ENCODE measurements at places on chromosomes 7 and 10.

GRCh38 chr10:113691381-113691780 lies 11.7 kb downstream of the CASP7 start:
- DNase-seq, result no peak

GRCh38 chr10:3323865-3324498 lies 151.4 kb upstream of the PITRM1 start:
- DNase-seq, result no peak

DNA sequence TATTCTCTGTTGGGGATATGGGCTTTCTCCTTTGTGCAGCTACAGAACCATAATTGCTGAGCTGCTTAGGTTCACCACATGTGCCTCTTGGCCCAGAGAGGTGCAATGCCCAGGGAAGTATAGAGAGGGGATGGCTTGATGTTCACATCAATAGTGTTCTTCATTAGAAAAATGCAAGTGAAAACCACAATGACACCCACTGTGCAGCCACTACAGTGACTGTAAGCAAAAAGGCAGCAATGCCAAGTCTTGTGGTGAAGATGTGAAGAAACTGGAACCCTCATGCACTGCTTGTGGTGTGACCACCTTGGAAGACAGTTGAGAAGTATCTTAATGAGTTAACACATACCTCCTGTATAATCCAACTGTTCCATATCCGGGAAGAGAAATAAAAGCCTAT lies 318.9 kb upstream of the ZMIZ1 start:
- no peak for DNase-seq

- no peak for DNase-seq
These were observed 39.5 kb upstream of the DPYSL4 start for GRCh38 chr10:132146941-132147915.

DNA sequence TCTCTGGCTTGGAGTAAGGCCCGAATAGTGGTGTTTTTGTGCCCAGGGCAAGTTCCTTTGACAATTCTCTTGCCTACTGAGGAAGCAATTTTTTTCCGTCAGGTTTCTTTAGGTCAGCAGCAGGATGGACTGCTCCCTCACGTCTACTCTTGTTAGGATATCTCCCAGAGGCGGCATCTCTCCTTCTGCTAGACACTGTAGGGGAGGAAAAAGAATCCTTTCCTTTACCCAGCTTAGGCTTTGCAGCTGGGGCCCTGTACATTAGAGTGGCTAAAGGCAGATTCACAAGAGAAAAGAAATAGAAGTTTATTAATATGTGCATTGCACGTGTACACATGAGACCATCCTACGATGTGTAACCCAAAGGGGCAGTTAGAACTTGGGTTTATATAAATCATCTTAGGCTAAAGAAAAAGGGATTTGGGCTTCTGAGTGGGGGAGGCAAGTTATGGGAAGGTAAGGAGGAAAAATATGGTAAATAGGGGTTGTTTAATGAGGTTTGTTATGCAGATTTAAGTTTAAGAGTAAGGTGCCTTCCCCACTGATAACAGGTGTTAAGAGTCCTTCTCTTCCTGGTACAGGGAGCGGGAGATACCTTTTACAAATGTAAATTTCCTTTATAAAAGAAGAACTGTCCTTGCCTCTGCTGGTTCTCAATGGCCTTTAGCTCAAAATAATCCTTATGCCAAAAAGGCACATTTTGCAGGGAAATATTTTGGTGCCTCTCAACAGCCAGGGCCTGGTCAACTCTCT lies 156.4 kb downstream of the AOAH start:
- no peak for DNase-seq

- no peak for DNase-seq
These were observed 197.3 kb upstream of the PPP2R2D start for GRCh38 chr10:131703541-131703940.

DNA sequence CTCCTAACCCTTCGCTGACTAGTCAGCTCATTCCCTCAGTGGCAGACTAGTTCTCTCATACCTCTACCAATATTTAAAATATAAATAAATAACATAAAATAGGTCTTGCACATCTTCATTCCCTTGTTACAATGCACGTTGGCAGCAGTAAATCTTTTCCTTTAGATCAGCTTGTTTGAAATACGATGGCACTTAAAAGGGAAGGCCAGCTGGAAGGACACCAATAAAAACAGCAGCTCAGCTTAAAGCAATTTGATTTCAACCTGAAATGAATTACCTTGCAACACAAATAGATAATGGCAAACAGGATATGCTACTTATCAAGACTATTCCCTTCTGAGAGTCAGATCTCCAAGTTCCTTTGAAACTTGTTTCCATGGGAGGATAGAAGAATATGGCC lies 321.8 kb downstream of the GFRA1 start:
- DNase-seq, result no peak

- no peak for DNase-seq
These were observed 3.2 kb downstream of the IDI2 start for GRCh38 chr10:1022413-1022812.

GRCh38 chr10:16348891-16349290 lies 87.9 kb upstream of the PTER start:
- no peak for DNase-seq

GRCh38 chr10:48251152-48251524 lies 23.4 kb downstream of the FRMPD2 start:
- DNase-seq, result no peak

- no peak for DNase-seq
These were observed 11.3 kb downstream of the MTG1 start for GRCh38 chr10:133405272-133405671.

DNA sequence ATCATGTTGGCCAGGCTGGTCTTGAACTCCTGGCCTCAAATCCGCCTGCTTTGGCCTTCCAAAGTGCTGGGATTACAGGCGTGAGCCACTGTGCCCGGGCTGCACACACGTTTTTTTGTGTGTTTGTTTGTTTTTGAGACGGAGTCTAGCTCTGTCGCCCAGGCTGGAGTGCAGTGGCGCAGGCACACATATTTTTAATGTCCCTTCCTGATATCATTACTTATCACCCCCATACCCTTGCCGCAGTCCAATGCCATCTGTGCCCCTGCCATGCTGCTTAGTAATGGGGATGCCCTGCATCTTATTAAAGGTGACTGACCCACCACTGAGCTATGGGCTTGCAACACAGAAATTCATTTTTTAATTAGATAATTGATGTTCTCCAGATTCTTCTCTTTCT lies 180.7 kb downstream of the TEX36 start:
- DNase-seq, result no peak

GRCh38 chr7:71625545-71625944 lies 493.6 kb downstream of the GALNT17 start:
- DNase-seq, result no peak

- no peak for DNase-seq
These were observed 97.6 kb upstream of the PDE1C start for GRCh38 chr7:32167815-32168214.

- DNase-seq, result no peak
These were observed 14.6 kb upstream of the PWWP2B start for GRCh38 chr10:132382231-132382922.

GRCh38 chr10:51231754-51232153 lies 157.5 kb downstream of the PRKG1 start:
- DNase-seq, result no peak

GRCh38 chr10:72250666-72251065 lies 23.1 kb upstream of the DDIT4 start:
- DNase-seq, result no peak

DNA sequence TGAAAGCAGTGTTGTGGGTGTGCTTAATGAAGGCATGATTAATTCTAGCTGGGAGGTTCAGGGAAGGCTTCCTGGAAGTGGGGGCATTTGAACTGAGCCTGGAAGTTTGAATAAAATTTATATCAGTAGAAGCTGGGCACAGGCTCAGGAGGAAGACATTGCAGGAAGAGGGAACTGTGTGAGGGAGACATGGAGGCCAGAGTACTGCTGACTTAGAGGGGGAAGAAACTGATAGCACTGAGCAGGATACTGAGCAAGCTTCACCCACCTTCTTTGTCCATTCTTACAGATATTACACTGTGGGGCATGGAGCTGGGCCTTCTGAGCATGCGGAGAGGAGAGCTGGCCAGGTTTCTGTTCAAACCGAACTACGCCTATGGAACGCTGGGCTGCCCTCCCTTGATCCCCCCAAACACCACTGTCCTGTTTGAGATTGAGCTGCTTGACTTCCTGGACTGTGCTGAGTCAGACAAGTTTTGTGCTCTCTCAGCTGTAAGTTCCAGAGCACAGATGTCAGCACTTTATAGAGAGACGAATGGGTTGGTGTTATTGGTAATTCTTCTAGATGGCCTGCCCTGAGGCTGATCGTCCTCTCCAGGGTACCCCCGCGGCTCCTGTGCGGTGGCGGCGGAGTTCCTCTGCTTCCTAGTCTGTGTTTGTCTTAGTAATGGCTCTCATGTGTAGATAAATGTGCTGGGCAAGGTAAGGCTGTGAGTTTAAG lies 2.1 kb downstream of the FKBP6 start:
- DNase-seq, result no peak

- DNase-seq, result no peak
These were observed 11.5 kb downstream of the FOXL3 start for GRCh38 chr7:301291-302053.

- DNase-seq, result peak; percentile 42
These were observed 71.2 kb upstream of the FOXK1 start for GRCh38 chr7:4610768-4611467.

- no peak for DNase-seq
These were observed 101.5 kb downstream of the GRM3 start for GRCh38 chr7:86745013-86745745.

GRCh38 chr10:88120599-88121333 lies 257.3 kb downstream of the PTEN start:
- DNase-seq, result peak; percentile 55

DNA sequence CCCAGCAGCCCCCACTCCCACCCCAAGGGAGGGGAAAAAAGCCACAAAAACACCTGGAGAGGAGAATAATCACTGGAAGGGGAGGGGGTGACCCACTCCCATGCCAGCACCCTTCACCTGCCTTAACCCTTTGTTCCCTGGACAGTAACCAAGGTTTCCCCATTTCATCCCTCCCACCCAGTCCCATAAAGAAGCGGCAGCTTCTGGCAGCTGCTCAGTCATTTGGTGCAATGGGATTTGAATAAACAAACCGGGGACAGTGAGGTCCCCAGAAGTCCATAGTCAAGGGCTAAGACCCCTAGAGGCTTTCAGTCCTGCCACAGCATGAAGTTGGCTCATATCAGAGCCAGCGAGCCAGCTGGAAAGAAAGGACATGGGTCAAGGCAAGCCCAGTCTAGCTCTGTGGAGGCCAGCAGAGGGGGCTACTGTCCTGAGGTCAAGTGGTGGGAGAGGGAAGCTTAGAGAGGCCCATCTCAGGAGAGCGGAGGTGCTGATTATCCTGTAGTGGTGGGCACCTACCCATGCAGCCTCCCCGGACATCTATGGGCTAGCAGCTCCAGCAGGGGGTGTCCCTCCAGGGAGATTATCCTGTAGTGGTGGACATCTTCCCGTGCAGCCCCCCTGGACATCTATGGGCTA lies 58.9 kb upstream of the LBX1 start:
- no peak for DNase-seq

GRCh38 chr10:88033793-88034192 lies 170.4 kb downstream of the PTEN start:
- DNase-seq, result no peak

- DNase-seq, result peak; percentile 12
These were observed 106.7 kb downstream of the CUX1 start for GRCh38 chr7:101924171-101924570.

DNA sequence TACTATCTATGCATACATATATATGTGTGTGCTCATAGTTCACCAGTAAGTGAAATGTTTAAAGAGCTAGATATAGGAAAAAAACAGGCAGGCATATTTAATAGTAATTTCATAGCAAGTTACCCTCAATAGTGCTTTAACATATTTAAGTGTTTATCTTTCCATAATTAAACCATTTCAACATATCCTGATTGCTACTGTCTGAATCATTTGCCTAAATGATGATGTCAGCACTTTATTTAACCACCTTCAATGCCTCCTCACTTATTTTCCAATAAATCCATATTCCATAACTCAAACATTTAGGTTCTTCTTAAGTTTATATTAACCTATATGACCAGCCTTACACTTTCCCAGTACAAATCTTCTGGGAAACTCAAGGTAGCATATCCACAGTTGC lies 601.1 kb downstream of the ARL4A start:
- no peak for DNase-seq

DNA sequence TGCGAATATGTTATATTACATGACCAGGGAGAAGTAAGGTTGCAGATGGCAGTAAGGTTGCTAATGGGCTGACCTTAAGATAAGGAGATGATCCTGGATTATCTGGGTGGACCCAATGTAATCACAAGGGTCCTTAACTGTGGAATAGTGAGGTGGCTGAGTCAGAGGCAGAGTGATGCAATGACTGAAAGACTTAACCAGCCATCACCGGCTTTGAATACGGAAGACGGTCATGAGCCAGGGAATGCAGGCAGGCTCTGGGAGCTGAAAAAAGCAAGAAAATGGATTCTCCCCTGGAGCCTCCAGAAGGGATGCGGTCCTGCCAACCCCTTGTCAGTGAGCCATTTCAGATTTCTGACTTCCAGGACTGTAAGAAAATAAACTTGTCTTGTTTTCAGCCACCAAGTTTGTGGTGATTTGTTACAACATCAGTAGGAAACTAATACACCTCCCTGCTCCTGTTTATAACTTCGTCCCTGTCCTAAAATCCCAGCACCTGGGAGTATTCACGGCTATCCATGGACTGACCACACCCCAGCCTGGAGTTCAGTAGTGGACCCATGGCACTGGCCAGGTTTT lies 4.6 kb upstream of the C10orf95 start:
- DNase-seq, result no peak

DNA sequence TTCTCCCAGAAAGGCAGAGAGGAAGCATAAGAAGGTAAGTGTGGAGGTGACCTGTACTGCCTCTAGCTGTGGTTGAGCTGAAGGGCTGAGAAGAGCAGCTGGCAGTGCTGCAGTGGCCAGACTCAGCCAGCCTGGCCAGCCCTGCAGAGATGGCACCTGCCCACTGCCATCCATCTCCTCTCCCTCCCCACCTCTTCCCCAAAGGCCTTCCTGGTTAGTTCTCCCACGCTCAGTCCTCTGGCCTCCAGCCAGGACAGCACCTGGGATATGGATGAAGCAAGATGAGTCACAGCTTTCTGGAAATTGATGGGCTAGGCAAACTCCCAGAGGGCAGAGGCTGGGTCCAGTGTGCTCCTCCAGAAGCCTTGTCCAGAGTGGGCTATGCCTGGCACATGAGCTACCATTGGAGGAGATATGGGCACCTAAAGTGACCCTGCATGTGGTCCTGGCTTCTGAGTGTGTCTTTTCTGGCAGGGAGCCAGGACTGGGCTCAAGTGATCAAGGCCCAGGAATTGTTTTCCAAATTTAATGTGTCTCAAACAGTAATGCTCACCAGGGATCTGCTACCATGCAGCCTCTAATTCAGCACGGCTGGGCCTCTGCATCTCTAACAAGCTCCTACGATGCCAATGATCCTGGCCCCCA lies 81.0 kb upstream of the CACUL1 start:
- no peak for DNase-seq

GRCh38 chr10:104657457-104657856 lies 16.4 kb downstream of the SORCS3 start:
- no peak for DNase-seq

GRCh38 chr7:6653071-6654003 lies 16.2 kb downstream of the ZNF316 start:
- no peak for DNase-seq

All from Kasumi-1 (cell line).